ENCODE measurements at places on chromosomes 5 and 9. TPM values are rescaled to one million over a fixed set of nuclear protein-coding genes. Genes with fewer than 3 reads are reported as not detected.
A peak's percentile ranks its signal among the peaks of the same experiment; 100 is the strongest.

DNA sequence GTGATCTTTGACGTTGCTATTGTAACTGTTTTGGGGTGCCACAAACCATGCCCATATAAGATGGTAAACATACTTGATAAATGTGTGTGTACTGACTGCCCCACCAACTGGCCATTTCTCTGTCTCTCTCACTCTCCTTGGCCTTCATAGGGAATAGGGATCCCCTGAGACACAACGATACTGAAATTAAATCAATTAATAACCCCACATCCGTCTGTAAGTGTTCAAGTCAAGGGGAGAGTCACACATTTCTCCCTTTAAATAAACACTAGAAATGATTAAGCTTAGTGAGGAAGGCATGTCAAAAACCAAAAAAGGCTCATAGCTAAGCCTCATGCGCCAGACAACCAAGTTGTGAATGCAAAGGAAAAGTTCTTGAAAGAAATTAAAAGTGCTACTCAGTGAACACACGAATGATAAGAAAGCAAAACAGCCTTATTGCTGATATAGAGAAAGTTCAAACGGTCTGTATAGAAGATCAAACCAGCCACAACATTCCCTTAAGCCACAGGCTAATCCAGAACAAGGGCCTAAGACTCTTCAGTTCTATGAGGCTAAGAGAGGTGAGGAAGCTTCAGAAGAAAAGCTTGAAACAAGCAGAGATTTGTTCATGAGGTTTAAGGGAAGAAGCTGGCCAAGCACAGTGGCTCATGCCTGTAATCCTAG is 111.1 kb downstream of the UGCG start:
- H3K36me3 ChIP-seq: no peaks in the 10 kb centered on the region
- no peak for DNase-seq
- no peak overlapping the region for H3K27ac ChIP-seq
- no peaks in the 10 kb centered on the region for H3K27me3 ChIP-seq

DNA sequence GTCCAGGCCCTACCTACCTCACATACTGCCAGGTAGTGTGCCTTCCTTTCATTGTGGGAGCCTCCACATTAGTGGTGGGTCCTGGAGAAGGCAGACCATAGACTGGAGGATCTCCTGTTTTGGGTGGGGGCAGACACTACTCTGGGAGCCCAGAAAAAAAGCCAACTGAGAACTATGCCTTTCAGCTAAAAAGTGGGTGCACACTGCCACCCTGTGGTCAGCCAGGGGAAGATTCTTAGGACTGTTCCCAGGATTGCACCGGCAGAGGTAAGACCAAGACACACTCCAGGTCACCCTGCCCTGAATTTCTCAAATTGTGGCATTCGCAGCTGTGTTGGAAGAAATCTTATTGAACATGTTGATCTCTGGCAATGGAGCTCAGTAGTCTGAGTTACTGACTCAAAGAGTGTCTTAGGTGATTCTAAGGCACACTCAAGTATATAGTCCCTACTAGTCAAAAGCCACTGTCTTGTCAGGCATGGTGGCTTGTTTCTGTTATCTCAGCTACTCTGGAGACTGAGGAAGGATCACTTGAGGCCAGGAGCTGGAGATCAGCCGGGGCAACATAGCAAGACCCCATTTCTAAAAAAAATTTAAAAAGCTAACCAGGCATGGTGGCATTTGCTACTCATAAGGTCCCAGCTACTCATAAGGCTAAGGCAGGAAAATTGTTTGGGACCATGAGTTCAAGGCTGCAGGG is 3.6 kb downstream of the SIGMAR1 start:
- H3K27ac ChIP-seq: no peak overlapping the region
- no peaks in the 10 kb centered on the region for H3K4me1 ChIP-seq
- H3K4me3 ChIP-seq: no peak overlapping the region
- peak; percentile 87 for DNase-seq

DNA sequence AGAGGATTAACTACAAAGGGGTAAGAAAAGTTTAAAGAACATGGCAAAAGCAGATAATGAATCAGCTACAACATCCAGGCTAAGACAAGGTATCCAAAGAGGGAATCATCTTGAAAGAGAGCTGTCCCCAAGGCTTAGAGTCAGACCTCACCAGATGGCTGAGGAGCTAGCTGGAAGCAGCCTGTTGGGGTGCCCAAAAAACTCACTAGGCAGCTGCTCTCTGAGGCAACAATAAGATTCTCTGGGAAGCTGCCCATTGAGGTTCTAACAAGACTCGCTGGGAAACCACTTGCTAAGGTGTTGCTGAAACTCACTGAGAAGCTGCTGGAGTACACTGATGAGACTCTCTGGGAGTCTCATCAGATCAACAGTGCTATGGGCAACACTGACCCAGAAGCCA is 185.2 kb downstream of the CETN3 start:
- no peak overlapping the region for H3K4me3 ChIP-seq
- H3K4me1 ChIP-seq: no peaks in the 10 kb centered on the region
- no peak overlapping the region for H3K27ac ChIP-seq

Gene NIPAL4
- not detected for total RNA-seq

Gene SLC28A3
- 0.57 TPM for total RNA-seq

- no peaks in the 10 kb centered on the region for H3K4me1 ChIP-seq
- no peak for DNase-seq
- no peaks in the 10 kb centered on the region for H3K36me3 ChIP-seq
- H3K27me3 ChIP-seq: no peaks in the 10 kb centered on the region
- no peak overlapping the region for H3K4me3 ChIP-seq
- no peak overlapping the region for H3K27ac ChIP-seq
Measured at GRCh38 chr5:106691701-106692100, 979.0 kb downstream of the EFNA5 start.

All from spleen (tissue), 13 donors.